Stimulated activated CD8-positive, alpha-beta memory T cell treated with anti-CD3 and anti-CD28 coated beads, Interleukin-4, amount 100 ng/mL, for 4 hours (primary cell): ENCODE measurements at places on chromosomes 16 and 17.

- no peak for DNase-seq
Observed at GRCh38 chr16:89495121-89495520, 4.8 kb upstream of the ANKRD11 start.

DNA sequence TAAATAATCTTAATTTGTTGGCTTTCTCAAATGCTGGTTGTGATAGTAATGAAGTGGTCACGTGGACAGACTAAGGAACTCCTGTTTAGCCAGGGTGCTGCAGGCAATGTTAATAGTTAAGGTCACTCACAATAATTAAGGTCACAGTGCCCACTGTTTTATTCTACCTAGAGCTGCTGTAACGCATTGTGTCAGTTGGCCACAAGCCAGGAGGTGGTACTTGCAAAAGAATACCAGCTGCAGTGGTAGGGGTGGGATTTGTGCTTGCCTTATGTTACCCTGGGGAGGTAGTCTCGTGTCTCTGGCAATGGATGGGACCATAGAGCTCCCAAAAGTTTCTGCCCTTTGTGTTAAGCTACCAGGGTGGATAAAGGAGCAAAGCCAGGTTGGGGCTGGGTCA is 969.1 kb upstream of the CDH8 start:
- no peak for DNase-seq

GRCh38 chr17:68861602-68862001 is 93.6 kb downstream of the ABCA8 start:
- no peak for DNase-seq

DNA sequence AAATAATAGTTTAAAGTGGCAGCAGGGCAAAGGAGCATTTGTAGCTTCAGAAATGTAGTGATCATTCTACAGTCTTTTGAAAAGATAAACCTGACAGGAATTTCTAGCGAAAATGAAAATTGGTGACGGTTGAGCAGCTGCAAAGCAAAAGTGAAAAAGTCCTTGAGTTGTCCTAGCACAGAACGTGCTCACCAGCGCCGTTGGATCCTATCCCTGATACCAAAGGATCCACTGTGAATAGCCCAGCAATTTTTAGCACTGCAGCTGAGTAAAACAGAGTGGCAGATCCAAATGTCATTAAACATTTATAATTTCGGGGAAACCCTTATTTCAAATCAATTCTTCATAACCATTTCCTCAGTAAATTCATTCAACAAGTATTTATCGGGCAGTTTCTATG is 453.8 kb upstream of the HSBP1 start:
- no peak for DNase-seq

GRCh38 chr17:15291674-15292361 is 26.7 kb upstream of the PMP22 start:
- DNase-seq, result no peak

DNA sequence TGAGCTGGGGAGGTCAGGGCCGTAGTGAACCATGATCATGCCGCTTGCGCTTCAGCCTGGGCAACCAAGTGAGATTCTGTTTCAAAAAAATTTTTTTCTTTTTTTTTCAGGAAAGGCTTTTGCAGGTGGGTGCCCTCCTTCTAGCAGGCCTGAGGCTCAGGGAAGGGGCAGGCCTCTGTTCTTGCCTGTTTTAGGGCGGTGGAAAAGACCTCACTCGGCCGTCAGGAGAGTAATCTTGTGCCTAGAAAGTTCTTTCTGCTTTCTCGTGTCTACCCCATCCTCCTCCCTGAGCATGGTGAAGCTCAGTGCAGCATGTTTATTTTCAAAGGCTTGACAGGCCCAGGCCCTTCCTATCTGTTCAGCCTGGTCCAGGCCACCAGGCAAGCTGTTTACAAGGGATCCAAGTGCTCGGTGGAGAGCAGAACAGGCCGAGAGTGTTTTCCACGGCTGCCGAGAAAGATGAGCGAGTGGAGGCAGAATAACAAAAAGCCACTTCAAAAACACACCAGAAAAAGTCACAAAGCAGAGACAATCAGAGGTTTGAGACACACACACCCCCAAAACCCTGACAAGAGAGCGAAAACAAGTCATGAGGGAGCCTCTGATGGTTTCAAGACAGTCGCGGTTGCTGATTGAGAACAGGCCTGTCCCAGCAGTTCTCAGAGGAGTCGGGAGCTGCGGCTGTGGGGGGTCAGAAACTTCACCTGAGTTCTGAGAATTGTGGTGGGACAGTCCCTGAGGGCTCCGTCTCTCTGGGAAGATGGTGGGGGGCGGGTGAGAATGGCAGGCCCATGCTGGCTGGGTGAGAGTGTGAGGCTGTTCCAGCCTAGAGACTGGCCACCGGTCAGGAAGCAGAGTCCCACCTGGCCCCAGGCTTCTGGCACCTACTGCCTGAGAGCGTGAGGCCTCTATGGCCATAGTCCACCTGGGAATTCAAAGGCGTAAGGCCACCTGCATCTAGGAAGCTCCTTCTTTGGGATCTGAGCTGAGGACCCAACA is 37.5 kb upstream of the CCR7 start:
- no peak for DNase-seq

DNA sequence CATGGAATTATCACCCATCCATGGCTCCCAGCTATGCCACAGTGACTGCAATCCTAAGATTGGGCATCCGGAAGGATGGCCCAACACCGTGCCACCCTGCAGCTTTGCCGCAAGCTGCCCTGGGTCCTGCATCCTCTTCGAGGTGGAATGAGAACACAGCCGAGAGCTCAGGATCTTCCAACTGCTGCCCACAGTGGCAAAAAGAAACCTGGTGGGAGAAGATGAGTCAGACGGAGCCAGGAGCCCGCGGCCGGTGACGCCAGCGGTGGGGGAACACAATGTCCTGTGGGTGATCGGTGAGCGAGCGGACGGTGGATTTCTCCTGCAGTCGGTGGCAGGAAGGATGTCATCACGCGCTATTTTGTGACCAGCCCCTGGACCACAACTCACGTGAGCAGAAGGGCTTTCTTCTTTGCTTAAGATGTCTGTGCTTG is 20.1 kb downstream of the CD7 start:
- peak; percentile 62 for DNase-seq

DNA sequence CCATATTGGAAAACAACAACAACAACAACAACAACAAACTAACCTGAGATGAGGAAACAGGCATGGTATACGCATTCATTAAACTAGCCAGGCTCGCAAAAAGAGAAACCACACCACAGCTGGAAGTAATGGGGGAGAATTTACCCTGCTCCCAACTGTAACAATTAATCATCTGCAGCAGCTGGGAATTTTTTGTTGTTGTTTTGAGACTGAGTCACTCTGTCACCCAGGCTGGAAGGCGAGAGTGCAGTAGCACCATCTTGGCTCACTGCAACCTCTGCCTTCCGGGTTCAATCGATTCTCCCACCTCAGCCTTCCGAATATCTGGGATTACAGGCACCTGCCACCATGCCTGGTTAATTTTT is 16.3 kb downstream of the PRPSAP1 start:
- DNase-seq, result no peak

DNA sequence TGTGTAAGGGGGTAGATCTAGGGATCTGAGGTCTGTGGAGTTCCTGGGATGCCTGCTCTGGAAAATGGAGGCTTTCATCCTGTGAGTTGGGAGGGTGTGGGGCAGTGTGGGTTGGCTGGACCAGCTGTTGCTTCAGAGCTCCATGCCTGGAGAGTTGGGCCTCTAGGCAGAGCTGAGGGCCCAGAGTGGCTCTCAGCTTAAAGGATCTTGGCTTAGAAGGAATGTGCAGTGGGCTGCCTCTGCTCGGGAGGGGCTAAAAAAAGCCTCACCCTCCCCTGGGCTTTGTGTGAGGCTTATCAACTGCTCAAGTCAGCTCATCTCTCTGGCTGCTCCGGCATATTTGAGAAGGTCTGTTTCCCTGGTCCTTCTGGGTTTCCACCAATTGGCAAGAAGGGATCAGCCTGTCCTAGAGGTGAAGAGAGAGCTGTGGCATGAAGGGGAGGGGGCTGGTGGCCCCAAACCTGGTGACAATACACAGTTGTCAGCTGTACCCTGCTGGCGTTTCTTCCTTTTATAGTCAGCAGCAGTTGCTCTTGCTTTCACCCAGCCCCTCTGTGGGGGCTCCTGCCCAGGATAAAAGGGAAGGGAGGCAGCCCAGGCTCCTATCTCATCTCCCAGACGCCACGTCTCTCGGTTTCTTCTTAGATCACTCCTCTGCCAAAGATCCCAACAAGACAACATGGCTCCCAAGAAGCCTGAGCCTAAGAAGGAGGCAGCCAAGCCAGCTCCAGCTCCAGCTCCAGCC is at the start of gene MYL4:
TSS of gene MYL4 (plus strand) at position 605 of the 745 bp plus-strand sequence. CDS start at position 680, 75 bp downstream.
- DNase-seq, result no peak

GRCh38 chr16:25093208-25094061 is 18.1 kb upstream of the LCMT1 start:
- no peak for DNase-seq

DNA sequence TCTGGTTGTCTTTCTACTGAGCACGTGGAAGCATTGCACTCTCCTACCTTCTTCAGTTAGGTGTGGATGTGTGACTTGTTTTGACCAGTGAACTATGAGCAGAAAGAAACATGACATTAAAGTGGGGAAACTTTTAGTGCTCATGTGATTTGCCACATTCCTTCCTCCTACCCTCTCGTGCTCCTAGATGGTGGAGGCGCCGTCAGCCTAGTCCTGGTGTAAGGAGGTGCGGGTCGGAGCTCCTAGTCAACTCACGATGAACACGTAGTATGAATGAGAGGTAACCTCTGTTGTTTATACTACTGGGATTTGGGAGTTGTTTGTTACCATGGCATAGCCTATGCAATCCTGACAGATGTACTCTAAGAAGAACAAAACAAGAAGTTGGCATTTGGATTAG is 47.4 kb downstream of the KSR1 start:
- no peak for DNase-seq

DNA sequence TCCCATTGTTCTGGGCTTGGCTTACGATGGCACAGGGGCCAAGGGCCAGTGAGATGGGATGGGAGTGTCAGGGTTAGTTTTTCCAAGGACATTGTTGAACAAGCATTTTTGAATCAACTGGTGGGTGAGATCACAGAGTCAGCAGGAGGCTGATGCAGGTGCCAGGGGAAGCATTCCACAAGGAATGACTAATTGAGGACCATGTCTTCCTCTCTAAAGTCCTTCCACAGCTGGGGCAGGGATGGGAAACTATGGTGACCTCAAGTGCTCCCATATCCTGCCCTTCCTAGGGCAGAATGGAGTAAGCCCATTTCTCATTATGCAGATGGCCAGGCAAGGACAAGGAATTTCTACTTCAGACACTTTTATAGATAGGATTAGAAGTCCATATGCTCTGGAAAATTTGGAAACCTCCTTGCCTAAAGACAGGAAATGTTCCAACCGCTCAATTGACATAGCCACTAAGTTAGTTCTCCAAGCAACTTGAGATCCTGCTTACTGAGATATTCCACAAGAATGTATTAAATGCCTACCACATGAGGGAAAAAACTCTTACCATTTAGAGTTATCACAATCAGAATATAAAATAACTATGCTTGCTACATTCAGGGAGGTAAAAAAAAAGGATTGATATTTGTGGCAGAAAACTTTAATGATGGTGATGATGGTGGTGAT is 21.2 kb upstream of the ENGASE start:
- DNase-seq, result no peak

GRCh38 chr16:84228256-84228838 is 11.5 kb downstream of the KCNG4 start:
- DNase-seq, result no peak

DNA sequence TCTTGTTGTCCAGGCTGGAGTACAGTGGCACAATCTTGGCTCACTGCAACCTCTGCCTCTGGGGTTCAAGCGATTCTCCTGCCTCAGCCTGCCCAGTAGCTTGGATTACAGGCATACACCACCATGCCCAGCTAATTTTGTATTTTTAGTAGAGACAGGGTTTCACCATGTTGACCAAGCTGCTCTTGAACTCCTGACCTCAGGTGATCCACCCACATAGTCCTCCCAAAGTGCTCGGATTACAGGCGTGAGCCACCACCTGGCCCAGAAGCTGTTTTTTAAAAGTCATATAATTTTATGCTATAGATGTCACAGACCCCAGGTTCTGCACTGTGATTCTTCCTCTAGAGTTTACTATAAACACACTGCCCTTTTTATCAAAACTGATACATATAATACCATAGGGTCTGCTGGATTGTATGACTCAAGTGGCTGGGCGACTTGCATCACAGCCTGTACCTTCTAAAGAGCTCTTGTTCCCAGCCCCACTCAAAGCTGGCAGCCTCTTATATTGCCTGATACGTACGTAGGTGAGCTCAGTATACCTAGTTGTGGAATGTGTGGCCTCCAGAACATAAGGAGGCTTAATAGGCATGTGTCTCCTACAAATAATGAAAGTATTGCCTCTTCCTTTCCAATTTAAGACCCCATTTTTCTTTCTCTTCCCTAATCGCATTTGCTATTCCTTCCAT is 295.8 kb downstream of the ZFHX3 start:
- DNase-seq, result no peak

- no peak for DNase-seq
Observed at GRCh38 chr17:18332909-18333489, 17.9 kb downstream of the SMCR8 start.

GRCh38 chr16:60902114-60902513 is 1134.1 kb downstream of the CDH8 start:
- no peak for DNase-seq

GRCh38 chr16:86324320-86324719 is 186.0 kb upstream of the FOXF1 start:
- no peak for DNase-seq
